Astrocyte (in vitro differentiated cells and primary cell): ENCODE measurements at places on chromosomes 13 and 19.

DNA sequence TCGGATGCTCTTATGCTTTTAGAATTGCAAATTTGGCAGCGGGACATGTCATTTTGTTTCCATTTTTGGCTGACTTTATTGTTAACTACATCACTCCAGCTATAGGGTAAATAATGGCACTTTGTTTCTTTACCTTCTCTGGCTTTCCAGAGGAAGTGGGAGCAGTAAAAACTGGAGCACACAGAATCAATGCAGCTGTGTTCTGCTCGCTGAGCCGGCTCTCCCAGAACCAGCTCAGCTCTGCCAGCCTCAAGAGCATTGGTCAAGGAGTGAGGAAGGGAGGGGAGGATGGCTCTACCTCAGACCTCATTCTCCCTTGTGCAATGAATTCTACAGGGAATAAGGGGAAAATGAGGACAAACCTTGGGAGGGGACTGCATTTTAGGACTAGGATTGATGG lies 50.5 kb upstream of the SPATA13 start:
- no peak for DNase-seq

GRCh38 chr13:23618341-23618740 lies 48.1 kb downstream of the TNFRSF19 start:
- peak; percentile 99 for DNase-seq

GRCh38 chr13:43665388-43665787 lies 121.4 kb downstream of the ENOX1 start:
- DNase-seq: no peak

DNA sequence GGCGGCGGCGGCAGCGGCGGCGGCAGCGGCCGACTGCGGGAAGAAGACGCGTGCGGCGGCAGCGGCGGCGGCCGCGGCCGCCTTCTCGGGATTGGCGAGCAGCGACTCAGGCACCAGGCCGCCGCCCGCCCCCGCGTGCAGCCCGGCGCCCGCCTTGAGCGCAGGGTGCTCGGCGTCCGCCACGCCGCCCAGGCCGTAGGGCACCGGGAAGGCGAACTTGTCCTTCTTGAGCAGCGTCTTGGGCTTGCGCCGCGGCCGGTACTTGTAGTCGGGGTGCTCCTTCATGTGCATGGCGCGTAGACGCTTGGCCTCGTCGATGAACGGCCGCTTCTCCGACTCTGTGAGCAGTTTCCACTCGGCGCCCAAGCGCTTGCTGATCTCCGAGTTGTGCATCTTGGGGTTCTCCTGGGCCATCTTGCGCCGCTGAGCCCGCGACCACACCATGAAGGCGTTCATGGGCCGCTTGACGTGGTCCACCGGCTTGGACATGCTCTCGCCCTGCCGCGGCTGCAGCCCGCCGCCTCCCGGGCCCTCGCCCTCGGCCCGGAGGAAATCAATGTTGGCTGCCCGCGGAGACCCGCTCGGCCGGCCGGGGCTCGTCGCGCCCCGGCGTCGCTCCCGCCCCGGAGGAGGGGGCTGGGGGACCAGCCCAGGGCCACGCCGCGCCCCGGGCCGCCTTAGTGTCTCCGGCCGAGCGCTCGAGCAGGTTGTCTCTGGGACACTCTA lies 621 bp downstream of the SOX21 start:
- peak; percentile 29 for DNase-seq

- no peak for DNase-seq
Observed at GRCh38 chr13:28653111-28653510, 5.8 kb upstream of the POMP start.

DNA sequence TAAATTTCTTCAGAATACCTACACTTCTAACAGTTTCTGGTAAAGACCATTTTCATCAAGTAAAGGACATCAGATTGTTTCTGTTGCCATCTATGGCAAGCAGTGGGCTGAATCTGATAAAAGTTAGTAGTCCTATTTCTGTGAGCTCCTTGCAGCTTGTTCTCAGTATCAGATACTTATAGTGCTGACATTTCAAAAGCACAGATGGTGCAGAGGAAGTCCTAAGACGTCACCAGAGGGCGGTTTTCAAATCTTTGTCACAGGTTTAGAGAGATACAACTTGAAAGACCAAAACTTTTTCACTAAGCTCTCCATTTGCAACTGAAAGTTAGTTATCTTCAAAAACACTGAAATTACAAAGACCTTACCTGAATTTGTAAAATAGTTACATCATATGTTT lies 719.8 kb downstream of the SLITRK1 start:
- DNase-seq: no peak

- DNase-seq: peak; percentile 39
Observed at GRCh38 chr13:35712907-35713761, 236.6 kb upstream of the MAB21L1 start.

DNA sequence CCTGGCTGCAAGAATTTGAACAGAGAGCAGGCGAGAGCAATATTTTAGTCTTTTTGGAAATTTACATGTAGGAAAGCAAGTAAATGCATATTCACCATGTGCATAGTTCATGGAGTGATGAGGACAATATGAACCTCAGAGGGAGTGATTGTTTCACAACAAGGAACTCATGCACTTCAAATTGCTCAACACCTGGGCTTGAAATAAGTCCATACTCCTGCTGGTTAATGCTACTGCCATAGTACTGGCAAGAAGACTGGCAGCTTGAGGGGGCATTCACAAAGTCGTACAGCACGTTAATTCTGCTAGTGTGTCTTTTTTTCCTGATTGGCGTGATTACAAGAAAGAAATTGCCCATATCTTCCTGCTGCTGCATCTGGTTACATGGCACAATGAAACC lies 267.6 kb downstream of the PCDH17 start:
- DNase-seq: no peak

- no peak for DNase-seq
Observed at GRCh38 chr19:46739290-46739771, 6.5 kb upstream of the FKRP start.

DNA sequence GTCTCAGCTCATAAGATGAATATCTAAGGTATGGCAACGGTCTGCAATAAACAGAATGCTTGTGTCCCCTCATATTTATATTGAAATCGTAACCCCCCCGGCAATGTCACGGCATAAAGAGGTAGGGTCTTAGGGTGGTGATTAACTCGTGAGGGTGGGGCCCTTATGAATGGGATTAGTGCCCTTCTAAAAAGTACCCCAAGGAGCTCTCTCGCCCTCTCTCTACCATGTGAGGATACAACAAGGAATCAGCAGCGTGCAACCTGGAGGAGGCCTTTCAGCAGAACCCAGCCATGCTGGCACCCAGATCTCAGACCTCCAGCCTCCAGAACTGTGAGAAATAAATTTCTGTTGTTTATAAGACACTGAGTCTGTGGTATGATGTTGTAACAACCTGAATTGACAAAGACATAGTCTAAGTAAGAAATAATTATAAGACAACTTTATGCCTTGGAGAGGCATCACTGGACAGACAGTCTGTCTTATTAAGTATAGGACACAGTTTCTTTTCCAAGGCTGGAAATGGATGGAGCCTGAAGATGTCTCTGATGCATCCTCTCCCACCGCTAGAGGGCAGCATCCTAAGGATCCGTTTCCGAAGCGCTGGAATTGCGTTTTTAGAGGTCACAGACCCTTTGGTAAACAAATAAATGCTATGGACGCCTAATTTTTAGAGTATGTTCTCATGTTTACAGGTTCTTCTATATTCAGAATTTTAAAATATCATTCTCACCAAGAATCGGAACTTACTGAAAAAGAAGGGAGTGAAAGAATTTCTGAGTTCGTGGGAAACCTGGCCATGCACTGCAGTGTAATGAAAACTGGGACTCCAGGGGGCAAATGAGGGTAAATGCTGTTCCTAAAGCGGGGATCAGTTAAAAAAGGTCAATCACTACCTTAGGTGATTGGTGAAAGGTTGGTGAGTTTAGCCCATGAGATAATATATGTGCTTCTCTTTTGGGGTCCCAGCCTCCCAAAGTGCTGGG lies 13.3 kb upstream of the LEUTX start:
- DNase-seq: peak; percentile 16

- DNase-seq: no peak
Observed at GRCh38 chr19:29131456-29131855, 81.5 kb downstream of the UQCRFS1 start.

DNA sequence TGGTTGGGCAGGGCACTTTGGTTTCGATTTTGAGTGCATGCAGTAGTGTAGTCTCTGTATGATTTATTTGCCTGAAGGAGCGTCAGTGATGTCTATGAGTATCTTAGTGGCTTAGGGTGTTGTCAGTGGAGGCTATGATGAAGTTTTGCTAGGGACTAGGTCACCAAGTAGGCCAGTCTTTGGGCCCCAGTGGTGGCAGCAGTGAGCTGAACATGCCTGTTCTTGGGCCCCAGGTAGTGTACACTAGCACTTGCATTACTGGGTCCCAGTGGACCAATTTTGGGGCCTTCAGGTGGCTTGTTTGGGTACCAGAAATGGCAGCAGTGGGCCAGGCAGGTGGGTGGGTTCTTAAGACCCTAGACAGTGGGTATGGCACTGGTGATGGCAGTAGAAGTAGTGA lies 598.7 kb upstream of the SPRY2 start:
- DNase-seq: no peak

- no peak for DNase-seq
Observed at GRCh38 chr19:1434040-1434366, 4.2 kb upstream of the RPS15 start.

DNA sequence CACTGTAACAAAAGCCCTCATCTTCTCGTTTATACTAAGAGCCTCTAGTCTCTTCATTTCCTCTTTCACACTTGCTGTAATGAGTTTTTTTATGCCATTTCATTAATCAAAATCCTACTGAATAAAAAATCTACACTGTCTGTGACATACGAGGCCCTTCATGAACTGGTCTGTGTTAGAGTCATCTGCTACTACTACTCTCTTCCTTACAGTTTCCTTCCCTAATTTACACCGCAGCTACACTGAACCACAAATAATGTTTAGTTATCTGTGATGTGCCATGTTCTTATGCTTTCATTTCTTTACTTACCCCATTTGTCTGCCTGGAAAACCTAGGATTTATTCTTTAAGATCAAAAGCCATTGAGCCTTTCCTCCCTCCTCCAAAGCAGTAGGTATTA lies 16.0 kb downstream of the UFM1 start:
- no peak for DNase-seq

DNA sequence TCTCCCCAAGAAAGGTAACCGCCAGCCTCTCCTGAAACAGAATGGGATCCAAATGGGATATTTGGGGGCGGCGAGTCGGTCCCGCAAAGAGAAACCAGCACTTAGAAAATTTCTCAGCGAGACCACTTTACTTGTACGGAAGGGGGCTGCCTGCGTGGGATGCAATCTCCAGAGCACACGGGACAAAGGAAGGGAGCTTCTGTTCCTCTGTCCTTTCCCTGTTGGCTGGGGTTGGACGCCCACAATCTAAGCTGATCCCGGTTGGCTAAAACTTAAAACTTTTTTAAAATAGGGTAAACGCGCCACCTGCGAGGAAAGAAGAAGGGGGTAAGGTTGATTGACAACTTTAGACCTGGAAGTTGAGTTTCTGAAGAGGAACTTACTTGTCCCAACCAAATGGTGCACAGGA lies 826 bp upstream of the BSG start:
- peak; percentile 43 for DNase-seq

DNA sequence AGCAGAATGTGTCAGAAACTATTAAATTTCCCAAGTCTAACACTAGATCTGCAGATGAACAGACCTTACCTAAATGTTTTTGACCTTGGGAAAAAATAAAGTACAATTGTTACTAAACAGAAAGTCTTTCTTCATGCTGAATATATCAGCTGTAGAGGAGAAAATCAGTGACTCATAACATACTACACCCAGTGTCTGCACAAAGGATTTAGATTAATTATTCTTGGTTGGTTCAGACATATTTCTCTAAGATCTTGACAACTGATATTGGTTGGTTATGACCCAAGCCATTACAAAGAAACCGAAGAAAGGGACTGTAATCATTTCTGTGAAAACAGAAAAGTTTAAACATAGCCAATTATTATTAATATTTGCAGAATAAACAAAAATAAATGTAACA lies 225.1 kb downstream of the HS6ST3 start:
- DNase-seq: peak; percentile 1

GRCh38 chr19:14333101-14333871 lies 48.0 kb upstream of the ADGRE5 start:
- no peak for DNase-seq

DNA sequence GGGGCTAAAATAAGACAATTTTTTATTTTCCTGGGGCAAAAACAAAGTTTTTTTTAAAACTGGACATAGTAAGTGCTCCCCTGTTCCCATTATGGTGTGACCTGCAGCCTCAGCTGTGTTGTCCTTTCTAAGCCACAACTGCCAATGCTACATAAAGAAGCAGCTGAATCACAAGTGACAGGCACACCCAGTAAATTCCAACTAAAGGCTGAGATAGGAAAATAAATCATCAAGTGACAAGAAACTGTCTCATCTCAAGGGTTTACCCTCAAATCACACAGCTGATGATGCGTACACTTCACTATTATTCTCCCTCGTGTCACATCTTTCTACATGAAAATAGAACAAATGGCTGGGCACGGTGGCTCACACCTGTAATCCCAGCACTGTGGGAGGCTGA lies 28.7 kb downstream of the STK24 start:
- DNase-seq: no peak

DNA sequence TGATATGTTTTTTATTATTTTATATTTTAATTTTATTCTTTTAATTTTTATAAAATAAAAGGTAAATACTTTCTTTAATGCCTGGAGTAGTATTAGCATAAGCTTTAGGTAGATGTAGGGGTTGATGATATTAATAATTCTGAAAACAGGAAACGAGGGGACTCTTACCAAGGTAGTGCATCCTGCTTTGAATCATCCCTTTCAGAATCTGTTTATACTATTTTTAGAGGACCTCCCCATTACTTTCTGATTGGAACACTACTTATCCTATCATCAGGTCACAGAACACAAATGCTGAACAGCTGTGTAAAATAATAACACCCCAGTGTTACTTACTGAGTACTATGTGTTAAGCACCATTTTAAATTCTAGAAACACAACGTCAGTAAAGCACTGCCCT lies 27.3 kb downstream of the COG6 start:
- no peak for DNase-seq

- DNase-seq: no peak
Observed at GRCh38 chr13:94115054-94115453, 364.4 kb downstream of the DCT start.

DNA sequence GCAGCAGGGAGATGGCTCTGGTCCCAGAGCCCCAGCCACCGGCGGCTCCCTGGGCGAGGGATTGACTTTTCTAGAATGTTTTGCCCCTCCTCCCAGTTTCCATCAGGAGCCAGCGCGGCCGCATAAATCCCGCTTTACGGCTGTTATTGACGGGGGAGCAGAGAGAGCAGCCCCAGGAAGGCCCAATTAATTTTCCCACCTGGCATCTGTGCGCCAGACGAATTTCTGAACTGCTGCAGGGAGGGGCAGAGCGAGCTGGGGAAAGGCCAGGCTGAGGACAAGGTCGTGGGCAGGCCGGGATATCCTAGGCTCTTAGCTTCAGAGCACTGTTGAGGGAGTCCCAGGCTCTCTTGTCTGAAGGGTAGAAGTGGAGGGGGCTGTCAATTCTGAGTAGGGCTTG lies 24.7 kb downstream of the ZNRF4 start:
- DNase-seq: no peak

- no peak for DNase-seq
Observed at GRCh38 chr19:15443838-15444237, 5.9 kb downstream of the WIZ start.

GRCh38 chr13:81957121-81957520 lies 1616.2 kb upstream of the SPRY2 start:
- DNase-seq: no peak

- DNase-seq: peak; percentile 68
Observed at GRCh38 chr19:33394006-33394722, 20.7 kb downstream of the CEBPG start.
